ENCODE measurements at places on chromosomes 4 and X. TPM values are rescaled to one million over a fixed set of nuclear protein-coding genes. Genes with fewer than 3 reads are reported as not detected.

GRCh38 chr4:182653596-182653995 is 263.6 kb downstream of the DCTD start:
- peak; percentile 99 for DNase-seq

- no peak for DNase-seq
Measured at GRCh38 chrX:49925176-49925575, 2.8 kb downstream of the CLCN5 start.

GRCh38 chrX:1105671-1106419 is 106.6 kb downstream of the CRLF2 start:
- DNase-seq, result no peak

GRCh38 chr4:90572996-90573395 is 445.8 kb downstream of the CCSER1 start:
- DNase-seq, result no peak

GRCh38 chr4:101475246-101475645 is 127.9 kb upstream of the PPP3CA start:
- no peak for DNase-seq

- no peak for DNase-seq
Measured at GRCh38 chrX:146907391-146908240, 93.1 kb upstream of the CXorf51A start.

GRCh38 chr4:84856468-84857049 is 109.9 kb downstream of the WDFY3 start:
- no peak for DNase-seq

DNA sequence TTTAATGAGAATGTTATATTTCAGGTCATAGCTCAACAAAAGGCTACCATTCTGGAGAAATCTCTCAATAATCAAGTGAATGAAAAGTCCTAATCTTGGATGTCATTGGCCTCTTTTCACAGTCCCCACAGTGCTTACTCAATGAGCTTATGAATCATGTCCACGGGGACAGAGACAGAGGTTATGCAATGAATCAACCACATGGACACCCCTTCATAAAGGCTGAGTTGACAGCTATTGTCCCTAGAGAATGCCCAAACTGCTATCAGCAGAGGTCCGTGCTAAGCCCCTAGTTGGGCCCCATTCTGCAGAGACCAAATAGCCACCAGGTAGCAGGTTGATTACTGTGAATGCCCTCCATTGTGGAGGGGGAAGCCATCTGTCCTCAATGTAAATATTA is 158.1 kb downstream of the LHFPL1 start:
- DNase-seq, result no peak

GRCh38 chr4:151922811-151923210 is 162.0 kb upstream of the GATB start:
- no peak for DNase-seq

DNA sequence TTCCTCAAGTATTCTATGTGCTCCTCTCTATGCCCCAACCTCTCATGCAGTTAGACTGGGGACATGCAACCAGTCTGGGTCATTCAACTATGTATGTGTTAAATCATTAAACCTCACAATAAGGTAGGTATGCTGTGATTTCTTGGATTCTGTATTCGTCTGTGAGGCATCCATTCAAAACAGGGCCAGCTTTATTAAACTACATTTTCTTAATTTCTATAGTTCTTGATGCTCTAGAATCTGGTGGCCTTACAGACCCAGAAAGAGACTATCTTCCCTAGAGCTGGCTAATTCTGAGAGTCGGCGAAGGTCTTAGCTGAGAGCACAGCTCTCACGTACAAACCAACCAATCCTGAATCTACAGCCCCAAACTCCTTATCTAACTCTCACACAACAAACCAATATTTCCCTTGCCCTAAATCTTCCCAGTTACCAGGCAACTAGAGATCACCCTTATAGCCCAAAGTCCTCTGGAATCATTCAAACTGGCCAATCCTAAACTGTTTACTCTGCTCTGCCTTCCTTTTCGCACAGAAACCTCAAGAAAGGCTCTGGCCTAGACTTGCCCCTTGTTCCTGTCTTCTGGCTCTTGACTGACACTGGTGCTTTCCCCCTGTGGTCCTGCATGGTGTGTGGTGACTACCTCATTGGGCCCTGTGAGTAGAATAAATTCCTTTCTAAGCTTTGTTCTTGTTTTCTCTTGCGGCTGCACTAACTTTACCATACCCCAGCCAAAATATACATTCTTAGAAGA is 203.5 kb upstream of the TET2 start:
- no peak for DNase-seq

GRCh38 chr4:35175487-35175886 is 1068.8 kb downstream of the ARAP2 start:
- no peak for DNase-seq

DNA sequence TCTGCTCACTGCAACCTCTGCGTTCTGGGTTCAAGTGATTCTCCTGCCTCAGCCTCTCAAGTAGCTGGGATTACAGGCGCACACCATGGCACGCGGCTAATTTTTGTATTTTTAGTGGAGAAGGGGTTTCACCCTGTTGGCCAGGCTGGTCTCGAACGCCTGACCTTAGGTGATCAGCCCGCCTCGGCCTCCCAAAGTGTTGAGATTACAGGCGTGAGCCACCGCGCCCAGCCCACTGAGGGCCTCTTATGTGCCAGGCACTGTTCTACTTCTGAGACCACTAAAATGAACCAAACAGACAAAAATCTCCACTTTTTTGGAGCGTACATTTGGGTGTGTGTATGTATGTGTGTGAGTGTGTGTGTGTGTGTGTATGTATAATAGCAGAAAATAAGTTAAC is 117.2 kb upstream of the H2AZ1 start:
- DNase-seq, result no peak

DNA sequence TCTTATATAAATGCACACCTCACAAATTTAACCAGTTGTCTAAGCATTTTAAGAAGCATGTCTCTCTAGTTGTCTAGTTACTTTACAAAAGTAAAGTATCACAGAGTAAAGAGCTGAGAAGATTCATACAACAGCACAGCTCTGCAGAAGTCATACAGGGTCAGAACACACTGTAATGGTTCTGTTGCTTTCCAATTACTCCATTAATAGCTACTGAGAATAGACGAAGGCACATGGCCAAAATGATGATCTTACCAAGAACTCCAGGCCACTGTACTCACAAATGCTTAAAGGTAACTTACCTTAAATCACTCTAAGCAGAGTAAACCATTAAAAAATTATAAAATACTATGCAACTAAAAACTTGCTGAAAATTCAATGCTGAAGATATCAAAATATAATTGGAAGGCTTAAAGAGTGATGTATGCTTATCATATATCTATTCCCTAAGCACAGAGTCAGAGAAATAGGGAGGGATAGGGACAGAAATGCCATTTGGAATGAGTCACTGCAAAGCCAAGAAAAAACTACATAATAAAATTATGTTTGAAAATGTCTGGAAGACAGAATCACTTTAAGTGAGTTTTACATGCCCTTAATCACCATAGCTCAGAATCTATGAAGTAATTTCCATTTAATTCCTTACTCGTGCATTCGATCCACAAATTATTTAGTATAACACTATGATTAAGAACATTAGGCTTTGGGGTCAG is 71.0 kb downstream of the DDX60L start:
- peak; percentile 44 for DNase-seq

DNA sequence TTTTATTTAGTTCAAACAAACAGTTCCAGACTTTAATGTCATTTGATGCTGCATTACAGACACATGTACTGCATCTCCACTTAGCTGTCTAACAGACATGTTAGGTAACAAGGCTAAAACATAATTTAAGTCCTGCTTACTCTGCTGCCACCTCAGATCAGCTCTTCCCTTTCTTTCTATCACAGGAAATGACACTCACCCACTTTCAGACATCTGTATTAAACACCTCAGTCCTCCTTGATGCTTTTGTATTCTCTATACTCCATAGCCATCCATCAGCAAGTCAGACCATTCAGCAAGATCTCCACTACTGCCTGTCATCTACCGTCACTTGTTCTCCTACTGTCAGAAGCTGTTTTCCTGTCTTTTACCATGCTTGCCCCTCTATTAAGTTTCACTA is 405.4 kb downstream of the IL15 start:
- DNase-seq, result no peak

GRCh38 chrX:153611298-153612095 is 12.6 kb upstream of the CCNQ start:
- no peak for DNase-seq

DNA sequence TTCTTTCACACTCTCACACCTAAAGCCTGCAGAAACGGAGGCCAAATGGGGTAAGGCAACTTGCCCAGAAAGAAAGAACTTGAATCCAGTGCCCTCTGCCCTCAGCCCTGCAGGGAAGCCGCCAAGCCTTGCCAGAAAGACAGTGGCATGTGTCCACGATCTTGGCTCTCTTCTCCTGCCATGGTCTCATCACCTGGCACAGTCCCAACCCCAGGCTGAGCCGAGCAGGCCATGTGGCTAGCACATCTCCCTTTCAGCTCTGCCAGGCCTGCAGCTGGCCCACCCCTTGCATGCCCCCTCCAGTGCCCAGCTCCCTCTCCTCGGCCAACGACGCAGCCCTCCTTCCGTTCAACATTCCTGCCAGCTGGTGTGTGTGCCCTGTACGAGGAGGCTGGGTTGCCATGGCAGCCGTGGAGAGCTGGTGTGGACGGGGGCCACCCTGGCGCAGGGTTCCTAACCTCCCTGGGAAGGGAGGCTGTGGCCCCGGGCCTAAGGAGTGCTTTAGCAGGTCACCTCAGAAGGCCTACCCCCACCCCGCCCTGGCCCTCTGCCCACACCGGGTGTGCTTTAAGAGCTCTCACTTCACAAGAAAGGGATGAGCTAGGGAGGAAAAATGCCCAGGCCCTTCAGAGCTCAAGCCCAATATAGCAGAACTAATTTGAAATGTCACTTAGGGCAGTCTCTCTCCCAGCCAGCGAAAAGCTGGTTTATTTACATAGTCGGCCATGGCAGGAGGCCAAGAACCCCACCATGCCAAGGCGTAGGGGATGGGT is 73.0 kb upstream of the PJA1 start:
- no peak for DNase-seq

- no peak for DNase-seq
Measured at GRCh38 chr4:139076016-139076744, 60.6 kb downstream of the NOCT start.

DNA sequence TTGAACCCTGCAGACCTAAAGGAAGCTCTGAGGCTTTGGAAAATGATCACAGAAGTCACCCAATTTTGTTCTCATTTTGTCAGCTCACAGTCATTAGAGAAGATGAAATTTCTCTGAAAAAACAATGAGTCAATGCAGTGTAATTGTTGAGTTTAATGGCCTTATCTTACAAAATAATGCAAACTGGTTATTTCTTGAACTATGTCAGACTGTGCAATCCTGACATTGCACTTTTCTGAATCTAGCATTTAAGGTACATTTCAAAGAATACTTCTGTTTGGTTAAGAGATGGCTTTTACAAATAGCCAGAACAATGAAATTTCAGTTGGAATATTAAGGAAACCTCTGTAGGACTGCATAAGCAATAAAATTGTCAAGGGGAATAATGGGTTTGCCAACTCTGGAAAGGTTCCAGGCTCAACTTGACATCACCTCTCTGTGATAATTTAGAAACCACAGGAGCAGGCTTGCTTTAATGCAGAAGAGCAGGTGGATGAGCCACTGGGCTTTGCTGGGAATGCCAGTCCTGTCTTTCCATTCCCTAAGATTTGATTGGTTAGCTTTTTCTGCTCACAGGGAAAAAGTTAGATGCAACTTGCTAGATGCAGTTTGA is 222.8 kb downstream of the FRMPD4 start:
- DNase-seq, result no peak

DNA sequence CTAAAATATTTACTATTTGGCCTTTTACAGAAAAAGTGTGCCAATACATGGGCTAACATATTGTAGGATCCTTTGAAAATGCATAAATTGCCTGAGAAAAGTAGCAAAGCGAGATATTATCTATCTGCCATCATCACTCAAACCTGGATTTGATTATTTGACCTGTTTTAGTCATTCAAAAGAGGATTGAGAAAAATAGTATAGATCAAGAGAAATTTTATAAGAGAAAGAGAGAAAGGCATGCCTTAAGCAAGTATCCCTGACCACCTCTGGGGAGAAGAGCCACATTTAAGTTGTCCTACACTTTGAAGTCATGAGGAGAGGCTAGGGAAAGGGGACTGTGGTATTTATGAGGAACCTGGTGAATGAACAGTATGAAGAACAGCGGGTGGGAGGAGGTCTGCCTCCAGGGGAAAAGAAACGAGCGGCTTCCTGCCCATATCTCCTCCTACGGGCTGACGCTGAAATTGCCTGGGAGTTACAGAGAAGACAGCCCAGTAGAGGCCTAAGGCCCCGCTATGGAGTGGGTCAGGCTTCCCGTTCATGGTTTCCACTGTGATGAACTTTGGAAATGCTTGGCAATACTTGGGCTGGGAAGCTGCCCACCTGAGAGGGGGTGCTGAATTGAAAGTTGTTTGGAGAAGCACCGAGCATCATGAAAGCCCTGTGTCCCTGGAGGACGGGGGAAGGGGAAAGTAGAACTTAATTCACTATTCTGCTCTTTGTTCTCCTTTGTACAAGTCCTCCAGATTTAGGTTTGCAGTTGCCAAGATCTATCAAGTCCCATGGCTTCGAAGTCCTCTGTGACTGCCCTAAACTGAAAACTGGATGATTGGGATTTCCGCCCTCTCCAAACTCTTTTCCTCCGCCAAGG is 106.9 kb upstream of the ACSL4 start:
- DNase-seq, result no peak

DNA sequence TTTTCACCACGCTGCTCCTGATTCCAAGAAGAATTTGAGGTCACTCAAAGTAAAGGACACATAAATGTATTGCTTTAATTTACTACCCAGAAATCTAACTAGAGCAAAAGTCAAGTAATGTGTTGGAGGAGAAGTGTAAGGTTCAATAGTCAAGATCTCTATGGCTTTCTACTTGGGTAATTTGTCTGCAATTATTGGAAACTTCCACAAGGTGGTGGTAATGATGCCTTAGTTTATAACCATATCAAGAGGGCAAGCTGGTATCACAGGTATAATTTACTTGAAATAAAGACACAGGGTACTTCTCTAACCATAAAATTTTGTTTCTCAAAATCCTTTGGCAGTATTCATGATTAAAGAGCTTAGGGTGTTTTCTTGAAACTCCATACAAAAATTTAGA is 10.2 kb upstream of the GRIA3 start:
- DNase-seq, result no peak

DNA sequence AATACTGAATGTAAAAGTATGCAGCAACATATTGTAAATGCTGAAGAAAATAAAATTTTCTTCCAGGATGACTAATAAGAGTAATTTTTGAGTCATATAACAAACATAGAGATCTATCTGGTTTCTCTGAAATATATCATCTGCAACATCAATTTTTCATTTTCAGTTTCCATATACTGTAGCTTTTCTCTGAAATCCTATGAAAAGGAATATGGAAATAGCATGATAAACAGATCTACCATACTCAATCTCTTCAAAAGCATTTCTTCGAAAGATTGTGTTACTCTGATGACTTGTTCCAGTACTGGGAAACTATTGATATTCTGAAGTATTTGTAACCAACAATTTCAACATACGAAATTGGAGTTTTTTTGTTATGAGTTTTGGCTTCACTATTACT is 1156.7 kb downstream of the FAM133A start:
- no peak for DNase-seq

GRCh38 chr4:161937596-161937995 is 226.2 kb downstream of the FSTL5 start:
- no peak for DNase-seq

The SLC10A6 gene
- 0.79 TPM for total RNA-seq

The EPGN gene
- under 0.01 TPM for total RNA-seq

The PRDM8 gene
- 1.2 TPM for total RNA-seq

The AMBN gene
- not detected for total RNA-seq

The MAGED2 gene
- total RNA-seq, result 164 TPM

The BEX1 gene
- total RNA-seq, result not detected

The FAM149A gene
- total RNA-seq, result not detected

The FABP2 gene
- not detected for total RNA-seq

The HERC5 gene
- total RNA-seq, result 0.65 TPM

The PABPC1L2A gene
- not detected for total RNA-seq

The CXorf38 gene
- 11.1 TPM for total RNA-seq

The GLUD2 gene
- 0.79 TPM for total RNA-seq

The CENPVL2 gene
- total RNA-seq, result not detected

The TACR3 gene
- not detected for total RNA-seq
